ENCODE measurements at places on chromosomes 5 and 9. TPM values are rescaled to one million over a fixed set of nuclear protein-coding genes. Genes with fewer than 3 reads are reported as not detected.

The ACOT12 gene
- not detected for total RNA-seq

The FBP2 gene
- not detected for total RNA-seq

The FABP6 gene
- 0.99 TPM for total RNA-seq

The OCLN gene
- total RNA-seq: 9.0 TPM

The KLF4 gene
- 14.8 TPM for total RNA-seq

The CHSY3 gene
- 0.13 TPM for total RNA-seq

The OR1J2 gene
- total RNA-seq: not detected

The ZFR gene
- 53.5 TPM for total RNA-seq
